Germinal center (tissue), 1 donor: ENCODE measurements at places on chromosomes 2 and 18.

DNA sequence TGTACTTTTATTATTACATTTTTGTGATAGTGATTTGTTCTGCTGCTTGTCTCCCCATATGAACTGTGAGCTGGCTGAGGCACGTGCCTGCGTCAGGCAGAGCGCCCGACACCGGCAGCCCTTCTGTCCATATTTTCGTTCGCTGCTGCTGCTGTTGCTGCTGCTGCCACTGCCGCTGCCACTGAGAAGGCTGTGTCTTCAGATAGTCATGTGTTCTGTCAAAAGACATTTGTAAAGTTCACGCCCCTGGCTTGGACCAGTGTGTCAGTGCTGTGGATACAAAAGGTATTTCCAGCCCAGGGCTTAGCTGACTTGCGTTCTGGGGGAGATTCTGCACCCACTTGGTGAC, 47.0 kb downstream of the TWIST2 start:
- DNase-seq: no peak

- DNase-seq: no peak
Observed at GRCh38 chr2:8328217-8328616, 353.6 kb upstream of the ID2 start.

- DNase-seq: no peak
Observed at GRCh38 chr2:159605441-159606178, 10.7 kb downstream of the BAZ2B start.

DNA sequence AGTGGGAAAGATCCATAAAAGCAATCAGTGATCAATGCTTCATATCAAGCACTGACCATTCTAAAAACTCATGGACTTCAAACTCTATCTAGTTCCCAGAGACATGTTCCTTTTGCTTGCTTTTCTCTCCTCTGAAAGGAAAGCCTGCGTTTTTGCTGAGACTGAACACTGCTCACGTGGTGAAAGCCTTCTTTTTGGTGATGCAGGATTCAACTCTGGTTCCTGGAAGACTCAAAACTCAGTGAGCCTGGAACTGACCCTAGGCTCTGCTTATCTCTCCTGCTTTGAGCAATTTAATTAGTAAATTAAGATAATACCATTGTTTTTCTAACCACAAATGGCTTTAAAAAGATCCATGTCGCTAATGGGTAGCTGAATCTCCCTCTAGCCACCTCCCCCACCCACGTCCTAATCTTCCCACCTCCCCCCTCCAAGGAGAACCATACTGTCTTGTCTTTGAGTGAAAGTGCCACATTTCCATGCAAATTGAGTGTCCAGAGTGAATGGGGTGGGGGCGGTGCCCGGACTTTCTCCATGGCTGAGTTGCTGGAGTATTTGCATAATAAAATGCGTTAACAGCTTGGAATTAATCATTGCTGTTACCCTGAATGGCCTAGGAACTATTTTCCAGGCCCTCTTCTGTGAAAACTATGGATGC, 130.5 kb downstream of the BCL11A start:
- DNase-seq: no peak

DNA sequence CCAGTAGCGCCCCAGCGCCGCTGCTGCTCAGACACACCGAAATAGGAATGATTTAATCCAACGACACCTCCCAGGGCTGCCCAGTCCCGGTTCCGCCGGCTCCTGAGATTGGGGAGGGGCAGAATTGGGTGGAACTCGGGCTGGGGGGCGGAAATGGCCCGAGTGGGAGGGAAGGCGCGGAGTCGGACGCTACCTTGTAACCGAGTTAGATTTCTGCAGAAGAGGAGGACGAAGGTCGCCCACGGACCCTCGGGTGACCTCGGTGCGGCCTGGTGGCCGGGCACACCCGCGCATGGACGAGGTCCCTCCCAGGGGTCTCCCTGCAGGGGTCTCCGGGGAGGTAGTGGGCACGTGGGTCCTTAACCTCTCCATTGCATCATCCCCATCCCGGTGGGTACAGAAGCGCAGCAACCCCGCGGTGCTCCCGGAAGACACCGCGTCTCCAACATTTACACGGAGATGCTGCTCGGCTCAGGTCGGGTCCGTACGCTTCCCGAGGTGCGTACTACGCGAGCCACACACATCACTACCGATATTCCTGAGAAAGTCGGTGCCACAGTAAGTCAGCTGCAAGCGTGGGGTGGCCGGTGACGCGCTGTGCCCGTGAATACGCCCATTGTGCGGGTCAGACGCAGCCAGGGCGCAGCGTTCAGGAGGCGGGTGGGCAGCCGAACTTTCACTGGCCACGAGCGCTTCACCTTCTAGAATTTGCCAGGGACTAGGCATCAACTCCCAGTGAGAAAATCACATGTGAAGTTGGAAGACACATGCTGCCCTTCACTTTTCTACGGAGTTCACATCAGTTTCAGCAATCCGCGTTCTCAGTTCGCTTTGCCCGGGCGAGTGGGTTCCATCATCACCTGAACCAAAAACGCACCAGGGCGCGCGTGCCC, 3.0 kb downstream of the ZNF516 start:
- DNase-seq: peak; percentile 26

GRCh38 chr2:41937921-41938708, 109.7 kb upstream of the PKDCC start:
- DNase-seq: no peak

- no peak for DNase-seq
Observed at GRCh38 chr2:149789549-149789948, 202.0 kb upstream of the MMADHC start.

DNA sequence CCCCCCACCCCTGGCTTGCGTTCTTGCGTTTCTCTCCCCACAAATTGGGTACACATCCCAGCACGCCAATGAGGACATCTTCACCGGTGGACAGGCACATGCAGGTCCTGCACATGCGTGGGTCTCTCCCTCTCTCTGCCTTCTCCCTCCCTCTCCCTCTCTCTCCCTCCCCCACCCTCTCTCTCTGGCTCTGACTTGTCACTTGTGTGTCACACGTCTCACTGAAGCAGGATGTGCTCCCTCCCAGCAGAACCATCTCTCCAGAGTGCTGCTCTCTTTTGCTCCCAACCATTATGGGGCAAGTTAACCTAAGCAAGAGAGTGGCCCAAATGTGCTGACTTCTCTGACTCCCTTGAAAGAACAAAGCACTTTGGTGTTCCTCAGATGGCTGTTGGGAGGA, 120.8 kb upstream of the CAB39 start:
- no peak for DNase-seq

DNA sequence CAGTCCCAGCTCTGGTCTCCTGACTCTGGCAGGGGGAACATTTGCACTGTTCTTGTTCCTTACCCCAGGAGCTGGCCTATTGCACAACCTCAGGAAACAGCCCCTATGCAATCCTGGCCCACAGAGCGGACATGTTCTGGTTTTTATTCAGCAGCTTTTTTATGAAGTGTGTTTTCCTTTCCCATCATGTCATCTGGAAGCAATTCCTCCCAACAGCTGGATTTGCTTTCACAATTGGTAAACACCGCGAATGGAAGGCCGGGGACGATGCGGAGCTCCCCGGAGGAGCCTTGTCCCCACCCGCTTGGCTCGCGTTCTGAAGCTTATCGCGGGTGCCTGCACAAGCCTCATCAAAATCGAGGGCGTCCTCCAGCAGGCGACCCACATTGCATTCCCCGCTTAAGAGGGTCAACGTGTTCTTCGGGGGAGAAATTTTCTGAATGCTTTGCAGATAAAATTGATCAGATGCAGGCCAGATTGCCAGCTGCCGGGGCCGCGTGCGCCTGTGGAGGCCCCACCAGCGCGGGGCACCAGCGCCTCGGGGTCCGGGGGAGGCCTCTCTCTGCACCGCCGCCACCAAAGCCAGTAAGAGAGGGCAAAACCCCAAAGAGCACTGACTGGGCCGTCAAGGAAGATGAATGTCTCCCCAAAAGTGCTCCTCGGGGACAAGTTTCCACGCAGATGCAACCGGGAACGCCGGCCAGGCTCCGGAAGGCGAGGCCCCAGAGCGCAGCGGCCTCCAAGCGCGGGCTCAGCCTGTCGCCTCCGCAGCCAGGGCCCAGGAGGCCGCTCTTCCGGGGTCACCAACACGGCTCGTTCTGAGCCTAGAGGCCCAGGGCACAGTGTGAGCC, 60.3 kb upstream of the SP3 start:
- no peak for DNase-seq

GRCh38 chr18:32383050-32383819, 87.4 kb downstream of the GAREM1 start:
- DNase-seq: no peak

DNA sequence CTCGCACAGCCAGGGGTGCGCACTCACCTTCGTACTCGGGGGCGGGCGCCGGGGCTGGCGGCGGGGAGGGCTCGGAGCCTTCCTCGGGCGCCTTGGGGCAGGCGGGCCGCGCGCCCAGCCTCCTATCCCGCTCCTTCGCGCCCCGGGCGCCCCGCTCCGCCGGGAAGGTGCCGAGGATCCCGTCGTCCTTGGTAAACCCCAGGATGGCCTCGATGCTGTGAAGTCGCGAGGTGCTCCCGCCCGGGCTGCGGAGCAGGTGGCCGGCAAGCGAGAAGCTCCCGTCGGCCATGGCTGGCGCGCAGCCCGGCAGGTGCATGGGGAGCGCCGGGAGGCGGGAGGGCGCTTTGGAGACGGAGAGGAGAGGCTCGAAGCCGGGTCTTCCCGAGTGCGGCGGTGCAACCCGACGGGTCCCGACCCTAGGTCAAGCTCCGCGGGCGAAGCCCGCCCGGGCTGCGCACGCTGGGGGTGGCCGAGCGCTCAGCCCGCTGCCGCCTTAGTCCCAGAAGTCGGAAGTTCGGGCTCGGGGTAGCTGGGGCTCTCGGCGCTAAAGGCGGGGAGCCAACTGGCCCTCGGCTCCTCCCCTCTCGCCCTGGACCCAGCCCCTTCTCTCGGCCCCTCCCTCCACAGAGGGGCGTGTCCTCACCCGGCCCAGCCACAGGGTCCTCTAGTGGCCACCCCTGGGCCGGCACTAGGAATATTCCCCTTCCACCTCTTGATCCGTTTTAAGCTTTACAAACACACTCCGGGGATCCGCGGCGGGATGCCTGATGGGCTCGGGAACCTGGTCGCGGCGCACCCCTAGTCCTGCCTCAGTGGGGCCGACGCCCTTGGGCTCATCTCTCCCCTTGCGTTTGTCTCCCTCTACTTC, at the start of gene RAX:
Gene RAX (minus strand): TSS at position 564 of the 868 bp plus-strand sequence. CDS start 248 bp downstream, at position 316.
- peak; percentile 81 for DNase-seq

DNA sequence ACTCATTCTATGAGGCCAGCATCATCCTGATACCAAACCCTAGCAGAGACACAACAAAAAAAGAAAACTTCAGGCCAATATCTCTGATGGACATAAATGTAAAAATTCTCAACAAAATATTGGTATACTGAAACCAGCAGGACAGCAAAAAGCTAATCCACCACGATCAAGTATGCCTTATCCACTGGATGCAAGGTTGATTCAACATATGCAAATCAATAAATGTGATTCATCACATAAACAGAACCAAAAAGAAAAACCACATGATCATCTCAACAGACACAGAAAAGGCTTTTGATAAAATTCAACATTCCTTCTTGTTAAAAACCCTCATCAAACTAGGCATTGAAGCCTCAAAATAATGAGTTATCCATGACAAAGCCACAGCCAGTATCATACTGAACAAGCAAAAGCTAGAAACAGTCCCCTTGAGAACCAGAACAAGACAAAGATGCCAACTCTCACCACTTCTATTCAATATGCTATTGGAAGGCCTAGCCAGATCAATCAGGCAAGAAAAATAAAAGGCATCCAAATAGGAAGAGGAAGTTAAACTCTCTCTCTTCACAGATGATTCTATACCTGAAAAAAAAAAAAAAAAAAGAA, 45.3 kb downstream of the RTTN start:
- DNase-seq: no peak

GRCh38 chr2:115165529-115166109, 723.2 kb downstream of the DPP10 start:
- DNase-seq: no peak

GRCh38 chr18:32867330-32867729, 94.5 kb upstream of the KLHL14 start:
- no peak for DNase-seq

DNA sequence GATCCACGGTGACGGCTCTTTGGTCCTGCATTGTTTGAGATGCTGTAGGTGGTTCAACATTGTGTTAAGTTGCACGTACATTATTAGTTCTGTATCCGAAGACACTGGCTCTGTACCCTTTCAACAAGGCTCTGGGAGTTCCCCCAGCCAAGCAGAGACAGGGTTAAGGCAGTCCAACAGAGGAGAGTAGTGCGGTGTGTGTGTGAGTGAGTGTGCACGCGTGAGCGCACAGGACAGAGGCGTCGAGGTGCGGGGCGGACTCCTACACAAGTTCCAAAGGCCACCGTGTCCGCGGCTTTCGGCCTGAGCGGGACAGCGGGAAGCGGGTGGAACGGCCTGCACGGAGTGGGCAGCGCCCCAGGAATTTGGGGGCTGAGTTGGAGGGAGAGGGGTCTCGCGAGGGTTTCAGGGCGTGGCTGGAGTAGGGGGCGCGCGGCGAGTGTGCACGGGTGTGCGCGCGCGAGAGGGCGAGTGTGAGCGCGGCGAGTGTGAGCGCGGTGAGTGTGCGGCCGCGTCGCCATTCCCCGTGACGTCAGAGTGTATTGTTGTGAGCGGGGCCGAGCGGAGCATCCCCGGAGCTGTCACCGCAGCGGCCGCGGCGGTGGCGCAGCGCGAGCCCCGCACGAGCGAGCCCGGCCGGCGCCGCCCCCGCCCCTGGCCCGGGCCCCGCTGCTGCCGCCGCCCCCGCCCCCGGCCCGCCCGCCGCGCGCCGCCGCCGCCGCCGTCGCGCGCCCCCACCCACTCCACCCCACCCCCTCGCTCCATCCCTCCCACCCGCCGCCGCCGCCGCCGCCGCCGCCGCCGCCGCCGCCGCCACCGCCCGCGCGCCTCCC, at the start of gene ASXL3:
Gene ASXL3 (plus strand): TSS at position 535 of the 833 bp plus-strand sequence. CDS start 413 bp downstream, outside the sequence.
- peak; percentile 24 for DNase-seq

DNA sequence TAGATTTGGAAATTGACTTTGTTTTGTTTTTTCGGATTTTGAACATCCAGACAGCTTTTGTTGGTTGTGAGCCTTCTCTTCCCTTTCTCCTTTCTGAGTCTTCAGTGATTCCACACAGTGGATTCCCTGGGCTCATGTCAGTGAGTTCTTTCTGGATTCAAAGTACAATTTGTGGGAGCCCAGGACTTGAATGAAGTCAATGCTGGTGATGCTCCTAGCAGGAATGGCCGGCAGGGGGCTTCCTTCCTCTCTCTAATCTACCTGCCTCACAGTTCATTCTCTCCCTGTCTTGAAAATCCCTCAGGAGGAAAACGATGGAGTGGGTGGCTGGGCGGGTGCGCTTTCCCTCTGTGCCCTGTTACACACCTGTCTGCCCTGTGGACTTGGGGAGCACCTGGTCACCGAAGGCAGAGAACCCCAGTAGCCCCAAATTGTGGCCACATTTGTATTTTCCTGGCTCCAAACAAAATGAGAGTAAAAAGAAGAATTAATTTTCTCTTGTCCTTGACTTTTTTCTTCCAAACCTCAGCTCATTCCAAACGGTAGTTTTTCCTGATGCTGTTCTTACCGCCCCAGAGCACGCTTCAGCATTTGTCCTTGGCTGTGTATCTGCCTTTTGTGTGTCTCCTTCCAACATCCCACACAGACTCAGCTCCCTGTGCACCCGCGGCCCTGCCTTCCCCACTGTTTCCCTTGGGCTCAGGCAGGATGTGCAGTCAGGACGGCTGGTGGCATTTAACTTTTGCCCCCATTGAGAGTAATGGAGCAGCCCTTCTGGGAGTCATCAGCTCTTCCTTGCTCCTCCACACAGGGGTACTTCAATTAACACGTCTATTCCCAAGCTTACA, 86.6 kb downstream of the MARCO start:
- peak; percentile 14 for DNase-seq

GRCh38 chr18:48979944-48980890, 29.5 kb upstream of the SMAD7 start:
- DNase-seq: no peak

GRCh38 chr2:136131484-136131960, 13.6 kb upstream of the CXCR4 start:
- no peak for DNase-seq
